ENCODE measurements at places on chromosomes 7 and 10.

DNA sequence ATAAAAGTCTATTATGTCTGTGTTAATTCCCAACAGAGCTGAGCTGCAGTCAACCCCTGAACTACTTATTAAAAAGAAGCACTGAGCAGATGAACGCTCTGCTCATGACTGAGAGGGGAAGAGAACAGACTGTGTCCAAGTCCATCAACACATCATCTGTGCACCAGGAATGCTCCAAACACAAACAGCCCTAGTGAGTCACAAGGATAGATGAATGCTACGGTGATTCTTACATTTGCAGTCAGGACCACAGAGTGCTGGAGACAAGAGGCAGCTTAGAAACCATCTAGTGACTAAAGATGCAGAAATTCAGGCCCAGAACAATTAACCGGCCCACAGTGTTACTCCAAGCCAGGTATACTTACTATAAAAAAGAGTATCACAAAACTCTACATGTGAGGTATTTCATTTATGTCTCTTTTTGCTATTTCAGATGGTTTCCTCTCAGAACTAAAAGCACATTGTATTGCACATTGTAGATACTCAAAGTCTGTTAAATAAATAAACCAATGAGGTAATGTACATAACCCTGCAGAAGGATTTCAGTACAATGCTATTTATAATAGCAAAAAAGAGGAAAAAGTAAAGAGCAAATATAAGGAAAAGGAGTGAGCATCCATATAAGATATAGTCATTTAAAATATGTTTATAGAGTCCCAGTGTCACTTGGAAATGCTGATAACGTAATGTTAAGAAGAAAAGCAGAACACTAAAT lies 159.2 kb downstream of the KCNMA1 start:
- no peak for DNase-seq

GRCh38 chr10:79028451-79029010 lies 40.2 kb upstream of the ZMIZ1 start:
- no peak for DNase-seq

GRCh38 chr7:22561321-22561811 lies 61.4 kb upstream of the STEAP1B start:
- DNase-seq, result no peak

GRCh38 chr7:41385996-41386395 lies 316.9 kb downstream of the INHBA start:
- DNase-seq, result no peak

DNA sequence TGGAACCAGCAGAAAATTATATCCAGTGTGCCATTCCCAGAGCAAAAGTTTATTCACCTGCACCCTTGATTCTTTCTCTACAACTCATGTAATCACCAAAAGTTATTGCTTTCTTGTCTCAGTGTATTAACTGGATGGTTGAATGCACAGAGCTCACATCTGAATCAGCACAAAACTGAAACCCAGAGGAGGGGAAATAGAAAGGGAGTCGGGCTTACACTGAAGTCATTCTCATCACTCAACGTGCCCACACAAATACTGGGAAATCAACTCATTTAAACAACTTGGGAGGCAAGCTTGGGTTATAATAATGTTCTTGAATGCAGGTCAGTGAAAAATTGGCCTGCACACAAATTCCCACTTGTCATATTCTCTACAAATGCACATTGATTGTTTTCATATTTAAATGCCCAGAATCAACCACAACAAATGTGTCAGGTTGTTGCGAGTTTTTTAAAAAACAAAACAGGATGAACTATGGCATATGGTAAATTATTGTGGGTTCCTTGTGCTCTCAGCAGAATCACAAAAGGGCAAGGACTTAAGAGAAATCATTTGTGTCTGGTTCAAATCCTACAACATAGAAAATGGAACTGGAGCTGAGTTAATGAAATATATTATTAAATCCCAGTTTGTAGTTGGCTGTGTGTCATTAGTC lies 125.9 kb upstream of the NOBOX start:
- no peak for DNase-seq

DNA sequence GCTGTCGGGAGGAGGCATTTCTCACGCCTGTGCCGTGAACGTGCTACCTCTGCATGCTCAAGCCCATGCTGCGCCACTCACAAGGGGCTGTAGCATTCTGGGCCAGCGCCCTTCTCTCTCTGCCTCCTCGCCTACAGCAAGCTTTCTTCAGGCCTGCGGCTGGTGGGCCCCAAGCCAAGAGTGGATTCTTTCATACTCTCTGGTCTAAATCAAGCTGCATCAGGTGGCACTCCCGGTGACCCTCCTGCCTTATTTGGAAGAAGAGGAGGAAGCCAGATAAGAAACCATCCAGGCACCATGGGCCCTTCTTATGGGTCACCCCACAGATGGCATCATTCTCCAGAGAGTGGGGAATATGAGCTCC lies 86.7 kb upstream of the DUSP5 start:
- DNase-seq, result no peak

DNA sequence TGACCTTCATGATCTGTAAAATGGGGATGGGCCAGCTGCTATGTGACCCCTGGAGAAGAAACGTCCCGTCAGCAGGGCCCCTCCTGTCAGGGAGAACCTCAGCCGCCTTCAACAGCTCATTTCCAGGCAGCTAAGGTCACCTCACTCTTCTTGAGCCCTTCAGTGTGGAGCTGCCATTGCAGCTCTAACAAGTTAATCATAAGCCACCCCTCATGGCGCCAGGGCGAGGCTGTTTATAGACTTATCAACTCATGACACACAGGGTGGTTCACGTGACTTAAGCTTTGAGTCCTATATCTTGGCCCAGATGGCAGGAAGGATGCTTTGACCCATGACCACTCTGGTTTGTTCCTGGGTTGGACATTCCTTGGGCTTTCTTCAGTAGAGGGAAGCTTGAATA lies 315.1 kb downstream of the TNS3 start:
- DNase-seq, result no peak

DNA sequence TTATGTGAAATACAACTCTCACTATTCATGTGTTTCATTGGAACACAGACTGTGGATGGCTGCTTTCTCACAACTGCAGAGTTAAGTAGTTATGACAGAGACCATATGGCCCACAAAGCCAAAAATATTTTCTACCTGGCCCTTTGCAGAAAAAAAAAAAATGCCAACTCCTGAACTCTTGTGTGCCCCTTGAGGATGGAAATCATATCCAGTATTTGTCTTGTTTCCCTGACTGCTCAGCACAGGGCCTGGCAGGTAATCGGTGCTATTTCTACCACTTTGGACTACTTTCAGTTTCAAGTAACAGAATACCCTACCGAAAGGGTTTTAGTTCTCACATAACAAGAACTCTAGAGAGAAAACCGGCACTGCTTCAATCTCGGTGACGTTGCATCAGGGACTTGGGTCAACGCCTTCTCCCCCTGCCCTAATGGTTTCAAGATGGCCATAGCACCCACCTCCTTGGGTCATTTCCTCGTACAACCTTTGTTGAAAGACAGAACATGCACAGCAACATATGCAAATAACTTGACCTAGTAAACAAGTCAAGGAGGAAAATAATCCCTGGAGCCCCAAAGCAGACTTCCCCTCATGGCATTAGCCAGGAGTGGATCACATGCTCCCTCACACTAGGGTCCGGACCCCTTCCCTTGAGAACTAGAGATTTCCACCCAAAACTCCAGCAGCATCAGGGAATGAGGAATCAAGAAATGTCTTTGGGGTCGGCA lies 11.8 kb upstream of the GPNMB start:
- no peak for DNase-seq

- DNase-seq, result no peak
These were observed 65.2 kb downstream of the FAM185A start for GRCh38 chr7:102814025-102814471.

Measured in SK-N-DZ (cell line).